ENCODE measurements at places on chromosomes 16 and 17.

DNA sequence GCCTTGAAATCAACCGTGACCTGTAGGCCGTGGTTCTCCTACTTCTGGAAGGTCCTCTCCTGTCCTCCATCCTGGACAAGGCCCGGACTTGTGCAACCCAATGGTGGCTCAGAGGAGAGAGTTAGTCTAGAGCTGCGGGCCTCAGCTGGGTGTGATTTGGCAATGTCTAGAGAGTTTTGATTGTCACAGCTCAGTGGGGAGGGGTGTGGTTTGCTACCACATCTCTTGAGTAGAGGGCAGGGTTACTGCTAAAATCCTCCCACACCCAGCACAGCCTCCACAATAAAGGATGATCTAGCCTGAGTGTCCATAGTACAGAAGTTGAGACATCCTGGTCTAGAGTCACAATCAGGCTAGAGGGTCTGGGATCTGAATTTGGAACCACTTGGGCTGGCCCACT is 40.3 kb downstream of the MYH13 start:
- no peak for DNase-seq

- peak; percentile 25 for DNase-seq
Measured at GRCh38 chr17:82668631-82669099, 20.4 kb upstream of the WDR45B start.

DNA sequence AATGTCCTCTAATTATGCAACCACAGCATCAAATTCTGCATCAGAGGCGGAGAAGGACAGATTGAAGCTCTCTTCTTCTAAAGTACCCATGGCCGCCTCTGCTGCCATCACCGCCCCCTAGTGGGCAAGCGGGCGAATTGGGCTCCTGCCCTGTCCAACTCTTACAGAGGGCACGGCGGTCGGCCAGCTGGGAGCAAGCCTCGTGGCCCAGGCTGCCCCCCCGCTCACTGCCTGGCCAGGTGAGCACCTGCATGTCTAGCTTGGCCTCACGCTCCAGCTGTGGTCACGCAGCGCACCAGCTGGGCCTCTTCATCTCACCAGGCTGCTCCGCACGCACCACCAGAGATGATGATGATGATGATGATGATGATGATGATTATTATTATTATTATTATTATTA is 146.1 kb upstream of the TOM1L1 start:
- peak; percentile 14 for DNase-seq

GRCh38 chr17:81000631-81001357 is 9.2 kb downstream of the CHMP6 start:
- no peak for DNase-seq

DNA sequence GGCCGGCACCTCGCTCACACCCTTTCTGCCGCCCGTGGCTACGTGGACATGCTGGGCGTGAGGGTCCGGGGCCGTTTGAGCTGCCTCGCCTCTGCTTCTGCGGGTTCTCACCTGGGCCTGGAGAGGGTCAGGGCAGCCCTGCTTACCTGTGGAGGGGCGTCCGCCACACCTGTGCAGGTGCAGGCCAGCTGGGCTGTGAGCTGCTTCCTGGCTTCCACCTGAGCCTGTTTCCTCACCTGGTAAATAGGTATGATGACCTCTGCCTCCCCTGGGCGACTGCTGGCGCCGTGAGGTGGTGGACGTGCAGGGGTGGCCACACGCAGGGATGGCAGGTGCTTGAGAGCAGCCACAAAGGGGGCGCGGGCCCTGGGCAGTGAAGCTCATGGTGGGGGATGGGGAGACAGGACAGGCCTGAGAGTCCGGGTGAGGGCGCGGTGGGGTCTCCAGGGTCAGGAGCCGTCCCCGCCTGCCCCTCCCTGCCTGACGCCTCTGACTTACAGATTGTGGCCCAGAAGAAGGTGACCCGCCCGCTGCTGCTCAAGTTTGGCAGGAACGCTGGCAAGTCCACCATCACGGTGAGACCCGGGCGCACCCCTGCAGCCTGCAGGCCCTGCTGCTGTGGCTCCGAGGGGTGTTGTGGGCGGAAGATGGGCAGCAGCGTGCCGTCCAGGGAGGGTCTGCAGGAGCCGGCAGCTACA is 7.8 kb downstream of the CPNE7 start:
- DNase-seq = no peak

GRCh38 chr17:50840311-50840851 is 5.0 kb downstream of the WFIKKN2 start:
- no peak for DNase-seq

GRCh38 chr17:49201481-49201927 is 8.9 kb downstream of the GNGT2 start:
- DNase-seq = no peak

DNA sequence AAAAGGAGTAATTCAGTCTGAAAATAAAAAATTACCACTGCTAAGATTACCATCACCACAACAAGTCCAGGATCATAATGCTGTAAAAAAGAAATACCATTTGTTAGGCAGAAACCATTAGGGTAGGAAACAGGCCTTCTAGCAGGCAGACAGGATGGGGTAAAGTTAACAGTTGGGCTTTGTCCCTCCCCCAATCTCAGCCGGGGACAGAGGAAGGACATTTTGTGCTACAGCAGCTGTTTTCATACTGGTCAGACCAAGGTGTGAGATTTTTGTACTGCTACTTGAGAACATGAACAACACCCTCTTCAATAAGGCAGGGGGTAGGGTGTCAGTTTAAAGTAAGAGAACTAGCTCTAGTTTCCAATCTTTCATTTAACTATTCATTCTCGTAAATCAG is 49.2 kb upstream of the ITGA2B start:
- DNase-seq = no peak

GRCh38 chr16:49365711-49366509 is 7.7 kb upstream of the C16orf78 start:
- DNase-seq = no peak

DNA sequence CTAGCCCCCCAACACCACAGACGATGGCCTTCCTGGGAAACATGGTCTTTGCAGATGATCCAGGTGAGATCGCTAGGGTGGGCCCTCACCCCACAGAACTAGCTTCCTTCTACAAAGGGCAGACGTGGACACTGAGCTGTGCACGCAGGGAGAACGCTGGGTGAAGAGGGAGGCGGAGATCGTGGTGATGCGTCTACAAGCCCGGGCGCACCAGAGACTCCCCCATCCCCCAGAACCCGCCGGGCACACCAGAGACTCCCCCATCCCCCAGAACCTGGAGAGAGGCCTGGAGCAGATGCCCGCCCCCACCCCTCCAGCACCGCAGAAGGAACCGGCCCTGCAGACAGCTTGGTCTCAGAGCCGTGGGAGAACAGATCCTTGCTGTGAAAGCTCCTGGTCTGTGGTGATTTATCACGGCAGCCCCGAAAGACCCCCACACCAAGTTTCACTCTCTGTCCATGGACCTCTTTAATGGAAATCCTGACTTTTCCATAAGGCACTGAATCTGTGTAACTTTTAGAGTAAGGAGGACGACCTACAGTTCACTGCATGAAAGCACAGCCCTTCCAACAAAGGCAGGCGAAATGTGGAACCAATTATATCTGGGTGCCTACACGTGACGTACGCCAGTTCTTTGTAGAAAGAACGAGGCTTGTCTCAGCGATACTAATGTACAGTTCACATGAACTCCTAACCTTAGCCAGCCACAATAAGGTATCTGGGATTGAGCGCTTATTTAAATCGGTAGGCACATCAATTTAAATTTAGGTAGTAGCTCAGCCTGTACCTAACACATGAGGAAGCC is 88.5 kb downstream of the ANKRD11 start:
- no peak for DNase-seq

GRCh38 chr17:42241871-42242270 is 34.3 kb downstream of the STAT5B start:
- no peak for DNase-seq

GRCh38 chr17:80738020-80738808 is 193.6 kb downstream of the RPTOR start:
- DNase-seq = no peak

GRCh38 chr16:28943281-28943680 is 7.5 kb upstream of the NFATC2IP start:
- DNase-seq = no peak

GRCh38 chr17:50908860-50909764 is 43.0 kb upstream of the TOB1 start:
- DNase-seq = no peak

DNA sequence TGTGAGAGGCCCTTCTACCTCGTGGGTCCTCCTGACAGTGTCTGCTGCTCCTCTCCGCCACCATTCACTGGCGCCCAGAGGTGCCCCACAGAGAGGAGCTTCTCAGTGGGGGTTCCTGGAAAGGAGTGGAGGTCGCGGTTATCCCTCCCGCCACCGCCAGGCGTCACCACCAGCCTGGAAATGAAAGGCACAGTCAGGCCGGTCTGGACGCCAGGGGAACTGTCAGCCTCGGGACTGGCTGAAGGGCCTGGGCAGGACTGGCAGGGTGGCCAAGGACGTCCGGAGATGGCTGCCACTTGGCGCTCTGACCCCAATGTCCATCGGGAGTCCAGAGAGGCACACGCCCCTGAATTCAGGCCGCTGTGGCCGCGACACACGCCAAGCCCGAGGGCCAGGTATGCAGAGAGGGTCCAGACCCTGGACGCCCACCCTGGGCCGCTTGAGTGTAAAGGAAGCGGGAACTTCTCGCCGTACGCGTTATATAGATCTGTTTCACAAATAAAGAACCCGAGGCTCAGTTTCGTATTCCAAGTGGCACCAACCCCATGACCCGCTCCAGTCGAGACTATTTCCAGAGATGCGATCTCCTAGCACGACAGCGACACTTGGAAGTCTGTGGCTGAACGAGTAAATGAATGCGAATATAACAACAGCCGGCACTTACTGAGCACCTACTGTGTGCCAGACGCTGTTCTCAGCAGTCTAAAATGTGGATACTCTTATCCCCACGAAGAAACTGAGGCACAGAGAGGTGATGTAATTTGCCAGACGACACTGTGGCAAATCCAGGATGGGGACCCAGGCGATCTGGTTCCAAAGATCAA is 7.6 kb upstream of the NXPH3 start:
- DNase-seq = peak; percentile 83

DNA sequence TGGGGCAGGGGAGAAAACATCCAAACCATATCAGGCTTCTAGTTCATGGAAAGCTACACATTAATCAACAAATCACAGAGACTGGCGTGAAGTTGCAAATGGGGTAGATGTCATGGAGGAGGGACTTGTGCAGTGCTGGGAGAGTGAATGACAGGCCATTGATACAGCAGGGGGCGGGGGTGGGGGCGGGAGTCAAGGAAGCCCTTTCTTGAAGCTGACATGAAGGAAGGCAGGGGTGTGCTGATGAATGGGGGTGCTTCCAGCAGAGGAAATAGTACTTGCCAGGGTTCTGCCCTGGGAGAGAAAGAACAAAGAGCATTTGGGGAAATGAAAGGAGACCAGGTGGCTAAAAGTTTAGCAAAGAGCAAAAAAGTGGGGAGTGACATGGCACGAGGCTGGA is 269.9 kb downstream of the SHISA9 start:
- DNase-seq = no peak

GRCh38 chr16:56734429-56734828 is 4.5 kb downstream of the NUP93 start:
- no peak for DNase-seq

GRCh38 chr17:71084219-71084618 is 914.9 kb downstream of the KCNJ2 start:
- DNase-seq = peak; percentile 44

DNA sequence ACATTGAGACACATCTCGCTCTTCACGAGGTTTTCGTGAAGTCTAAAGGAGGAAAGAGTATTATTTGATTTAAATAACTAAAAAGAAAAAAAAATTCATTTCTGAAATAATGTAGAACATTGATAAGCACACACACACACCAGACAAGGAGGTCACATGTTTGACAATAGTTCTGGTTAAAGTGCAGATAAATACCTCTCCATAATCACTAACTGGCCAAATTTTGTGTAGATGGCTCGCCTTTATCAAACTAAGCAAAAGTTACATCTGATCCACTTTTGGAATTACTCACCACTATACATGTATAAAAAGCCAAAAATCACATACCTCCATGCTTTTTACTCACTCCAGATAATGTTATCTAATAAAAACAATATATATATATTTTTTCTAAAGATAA is 106.5 kb downstream of the NCOR1 start:
- DNase-seq = no peak

DNA sequence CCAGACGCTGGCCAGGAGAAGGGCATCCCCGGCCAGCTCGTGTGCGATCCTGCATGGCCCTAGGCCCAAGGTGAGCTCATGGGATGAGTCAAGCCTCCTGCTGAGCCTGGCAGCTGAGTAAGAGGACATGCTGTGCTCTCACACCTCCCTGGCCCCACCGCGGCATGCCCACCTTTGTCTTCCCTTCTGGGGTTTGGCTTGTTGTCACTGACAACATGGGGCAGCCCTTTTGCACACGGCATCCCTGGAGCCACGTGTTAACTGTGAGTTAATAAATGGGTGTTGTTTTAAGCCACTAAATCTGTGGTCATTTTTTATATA is 8.9 kb upstream of the TNS4 start:
- peak; percentile 78 for DNase-seq

GRCh38 chr16:25952983-25953382 is 261.2 kb downstream of the HS3ST4 start:
- DNase-seq = no peak

DNA sequence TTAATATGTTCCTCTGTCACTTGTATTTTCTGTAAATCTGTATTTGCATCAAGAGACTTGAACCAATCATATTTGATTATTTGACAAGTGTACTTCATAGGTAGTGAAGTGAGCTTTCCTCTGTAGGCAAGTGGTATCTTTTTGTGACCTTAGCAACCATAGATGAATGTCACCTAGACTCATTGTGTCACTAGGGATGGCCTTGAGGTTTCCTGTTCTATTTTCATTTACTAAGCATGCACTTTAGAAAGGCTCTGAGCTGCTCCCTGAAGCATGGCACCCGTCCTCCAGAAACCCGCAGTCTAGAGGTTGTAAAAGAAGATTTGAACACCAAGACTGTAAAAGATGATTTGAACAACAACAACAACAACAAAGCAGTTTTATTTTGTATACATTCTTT is 151.7 kb downstream of the PRKCB start:
- no peak for DNase-seq

- no peak for DNase-seq
Measured at GRCh38 chr17:8870406-8871040, 3.0 kb upstream of the PIK3R6 start.

DNA sequence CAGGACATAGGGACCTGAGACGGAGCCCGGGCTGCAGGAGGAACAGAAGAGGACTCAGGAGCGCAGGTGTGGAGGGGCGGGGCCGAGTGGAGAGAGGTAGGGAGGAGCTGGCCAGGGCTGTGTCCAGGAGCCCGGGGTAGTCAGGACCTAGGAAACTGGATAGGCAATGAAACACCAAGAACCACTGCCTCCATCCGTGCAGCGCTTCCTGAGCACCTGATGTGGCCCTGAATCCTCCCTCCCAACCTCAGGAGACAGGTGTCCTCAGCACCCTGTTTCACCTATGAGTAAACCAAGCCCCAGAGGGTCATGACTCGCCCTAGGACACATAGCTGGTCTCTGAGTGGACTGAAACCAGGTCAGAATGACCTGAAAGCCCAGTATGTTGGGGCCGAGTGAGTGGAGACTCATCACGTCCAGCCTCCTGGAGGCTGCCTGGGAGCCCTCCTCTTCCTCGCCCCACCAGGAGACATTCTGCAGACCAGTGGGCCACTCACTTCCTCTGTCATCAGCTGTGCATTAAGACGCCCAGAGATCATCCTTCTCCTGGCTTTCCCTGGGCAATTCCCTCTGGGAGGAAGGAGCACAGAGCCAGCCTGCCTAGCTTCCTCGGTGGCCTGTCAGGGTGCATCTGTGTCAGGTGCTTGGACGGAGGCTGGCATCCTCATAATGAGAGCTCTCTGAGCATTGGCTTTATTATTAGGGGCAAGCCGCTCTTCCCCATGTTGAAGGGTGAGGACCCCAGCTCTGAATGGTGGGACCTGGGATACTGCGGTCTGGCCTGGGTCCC is 72.8 kb downstream of the SCNN1B start:
- DNase-seq = no peak

- DNase-seq = peak; percentile 76
Measured at GRCh38 chr16:77171745-77172635, 19.0 kb upstream of the MON1B start.
